CD8-positive, alpha-beta T cell (primary cell): ENCODE measurements at places on chromosomes 11 and 22. TPM values are rescaled to one million over a fixed set of nuclear protein-coding genes. Genes with fewer than 3 reads are reported as not detected.

- DNase-seq: no peak
Measured at GRCh38 chr11:29200791-29201562, 815.9 kb downstream of the KCNA4 start.

- DNase-seq: no peak
Measured at GRCh38 chr11:15288863-15289262, 174.1 kb downstream of the INSC start.

DNA sequence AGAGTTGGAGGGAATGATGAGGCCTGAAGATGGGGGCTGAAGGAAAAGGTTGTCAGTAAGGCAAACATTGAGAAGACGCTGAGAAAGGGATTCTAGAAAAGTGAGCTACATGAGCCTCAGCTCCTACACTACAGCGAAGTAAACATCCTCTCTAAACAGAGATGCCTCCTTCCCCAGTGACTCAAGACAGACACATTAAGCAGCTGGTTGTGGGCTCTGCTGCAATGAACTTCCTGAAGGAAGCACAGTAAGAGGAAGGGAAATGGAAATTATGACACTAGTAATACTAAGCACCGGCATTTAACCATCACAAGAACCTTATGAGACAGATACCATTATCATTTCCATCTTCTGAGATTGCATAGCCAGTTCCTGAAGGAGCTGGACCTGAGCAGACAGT lies 190.5 kb downstream of the C11orf87 start:
- DNase-seq: no peak

DNA sequence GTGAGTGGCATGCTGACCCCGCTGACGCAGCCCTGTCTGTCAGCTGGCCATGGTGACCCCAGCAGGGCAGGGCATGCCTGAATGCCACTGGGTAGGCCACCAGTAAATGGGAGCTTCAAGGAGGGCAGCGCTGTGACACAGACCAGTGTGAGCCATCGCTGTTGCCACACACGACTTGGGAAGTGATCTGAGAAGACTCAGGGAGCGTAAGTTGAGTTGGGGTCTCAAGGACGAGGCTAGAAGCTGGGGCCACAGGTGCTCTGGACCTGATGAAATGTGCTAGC lies 28.2 kb downstream of the MPPED1 start:
- no peak for DNase-seq

DNA sequence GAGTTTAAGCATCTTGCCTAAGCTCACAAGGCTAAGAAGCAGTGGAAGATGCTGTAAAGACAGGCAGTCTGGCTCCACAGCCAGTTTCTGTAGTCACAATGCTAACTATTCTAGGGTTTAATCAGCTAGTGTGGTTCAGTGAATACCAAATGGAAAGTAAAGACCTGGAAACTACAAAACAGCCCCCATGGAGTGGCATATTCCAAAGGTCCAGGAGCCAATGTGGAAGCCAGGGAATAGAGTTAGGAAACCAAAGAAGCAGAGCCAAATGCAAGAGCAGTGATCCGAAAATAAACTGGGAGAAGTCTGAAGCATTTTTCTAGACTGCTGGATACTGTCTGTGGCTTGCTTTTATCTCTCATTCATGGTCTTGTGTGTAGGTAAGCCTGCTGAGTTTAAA lies 731.2 kb upstream of the ANO5 start:
- DNase-seq: no peak

DNA sequence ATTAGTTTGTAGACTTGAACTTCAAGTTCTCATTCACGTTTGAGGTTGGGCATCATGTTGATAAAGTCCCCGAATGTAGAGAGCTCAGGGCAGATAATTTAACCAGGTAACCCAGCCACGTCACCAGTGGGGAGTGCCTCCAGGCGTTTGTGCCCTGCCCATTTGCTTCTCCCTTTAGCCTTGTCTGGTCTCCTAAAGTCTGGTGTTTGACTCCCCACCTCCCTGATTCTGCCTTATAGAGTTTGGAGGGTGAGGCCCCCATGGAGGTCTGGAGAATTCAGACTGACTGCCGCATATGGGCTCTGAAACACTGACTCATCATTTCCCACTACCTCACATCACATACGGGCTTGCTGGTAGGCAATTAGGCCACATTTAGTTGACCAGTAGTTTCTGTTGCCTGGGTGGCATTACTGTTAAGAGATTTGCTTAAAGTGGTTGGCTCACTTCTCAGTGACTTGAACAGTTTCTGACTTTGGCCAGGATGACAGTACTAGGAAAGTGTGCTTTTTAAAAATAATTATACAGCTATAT lies 99.3 kb upstream of the GAL start:
- DNase-seq: no peak

DNA sequence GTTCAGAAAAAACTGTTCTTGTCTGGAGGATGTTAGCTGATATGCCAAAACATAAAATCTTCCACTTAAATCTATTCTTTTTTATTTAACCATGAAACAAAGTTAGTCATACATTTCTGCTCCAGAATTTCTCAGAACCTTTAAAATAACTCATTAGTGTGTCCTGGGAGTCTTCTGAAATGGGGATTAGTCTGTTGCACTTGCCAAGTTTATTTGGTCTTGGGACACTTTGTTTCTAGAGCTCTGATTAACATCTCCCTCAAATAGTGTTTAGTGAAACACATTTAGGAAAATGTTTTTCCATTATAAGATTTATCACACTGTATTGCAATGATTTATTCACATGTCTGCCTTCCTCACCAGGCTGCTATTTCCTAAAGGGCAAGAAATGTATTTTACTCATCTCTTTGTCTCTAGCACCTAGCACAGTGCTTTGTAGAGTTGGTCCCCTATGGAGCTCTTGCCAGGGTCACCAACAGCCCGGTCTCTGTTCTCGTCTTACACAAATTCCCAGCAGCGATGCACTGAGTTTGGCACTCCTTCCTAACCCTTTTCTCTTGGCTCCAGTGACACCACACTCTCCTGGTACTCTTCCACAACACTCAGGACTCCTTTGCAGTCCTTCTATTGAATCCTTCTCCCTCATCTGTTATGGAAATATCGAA lies 189.2 kb downstream of the CSNK2A3 start:
- no peak for DNase-seq

- no peak for DNase-seq
Measured at GRCh38 chr11:27115051-27115650, 74.5 kb downstream of the BBOX1 start.

- DNase-seq: no peak
Measured at GRCh38 chr22:42626951-42627625, 12.4 kb upstream of the POLDIP3 start.

GRCh38 chr11:119937412-119937811 lies 200.5 kb downstream of the TRIM29 start:
- no peak for DNase-seq

- no peak for DNase-seq
Measured at GRCh38 chr11:61625525-61625924, 44.6 kb upstream of the SYT7 start.

DNA sequence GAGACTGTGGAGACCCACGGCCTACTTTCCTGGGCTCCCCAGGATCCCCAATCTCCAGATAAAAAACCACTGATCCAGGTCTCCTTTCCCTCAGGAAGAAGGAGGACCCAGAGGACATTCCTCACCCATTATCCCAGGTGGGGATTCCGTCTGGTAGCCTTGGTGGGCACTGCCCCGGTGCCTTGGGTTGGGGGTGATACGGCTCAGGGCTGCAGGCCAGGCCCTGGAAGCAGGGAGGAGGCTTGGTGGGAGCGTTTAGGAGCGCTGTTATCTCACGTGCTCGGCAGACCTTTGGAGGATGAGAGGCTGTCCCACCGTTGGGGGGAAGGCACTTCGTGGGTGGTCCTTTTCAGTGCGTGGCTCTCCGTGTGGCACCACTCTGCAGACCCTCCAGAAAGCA lies 926.3 kb downstream of the BRD1 start:
- DNase-seq: no peak

- DNase-seq: peak; percentile 64
Measured at GRCh38 chr11:36265793-36266628, 23.2 kb downstream of the COMMD9 start.

- no peak for DNase-seq
Measured at GRCh38 chr11:1783725-1784529, 20.2 kb upstream of the CTSD start.

ZFP91 gene
- total RNA-seq: 56.1 TPM

MOB2 gene
- 37.3 TPM for total RNA-seq

TRIM34 gene
- 2.9 TPM for total RNA-seq

DEPDC7 gene
- 2.9 TPM for total RNA-seq

NPTXR gene
- 3.1 TPM for total RNA-seq

CCDC87 gene
- 0.65 TPM for total RNA-seq
